Esophagus mucosa (tissue), 1 donor: ENCODE measurements at places on chromosomes 16 and 17. TPM values are rescaled to one million over a fixed set of nuclear protein-coding genes. Genes with fewer than 3 reads are reported as not detected.

DNA sequence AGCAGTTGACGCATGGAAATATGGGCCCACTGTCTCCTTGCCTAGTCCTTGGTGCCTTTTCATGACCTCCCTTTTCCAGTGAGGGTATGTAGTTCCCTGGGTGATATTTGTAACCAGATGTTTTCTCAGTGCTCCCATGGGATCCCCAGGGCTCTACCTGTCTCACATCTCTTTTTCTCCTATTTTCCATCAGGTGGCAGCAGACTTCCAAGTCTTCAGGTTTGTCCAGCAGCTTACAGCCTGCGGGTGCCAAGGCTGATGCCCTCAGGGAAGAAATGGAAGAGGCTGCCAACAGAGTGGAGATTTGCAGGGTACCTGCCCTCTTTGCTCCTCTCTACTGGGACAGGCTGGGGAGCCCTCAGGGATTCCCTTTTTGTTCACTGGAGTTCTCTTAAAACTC, 89.1 kb downstream of the ELAC2 start:
- ATAC-seq: no peak

DNA sequence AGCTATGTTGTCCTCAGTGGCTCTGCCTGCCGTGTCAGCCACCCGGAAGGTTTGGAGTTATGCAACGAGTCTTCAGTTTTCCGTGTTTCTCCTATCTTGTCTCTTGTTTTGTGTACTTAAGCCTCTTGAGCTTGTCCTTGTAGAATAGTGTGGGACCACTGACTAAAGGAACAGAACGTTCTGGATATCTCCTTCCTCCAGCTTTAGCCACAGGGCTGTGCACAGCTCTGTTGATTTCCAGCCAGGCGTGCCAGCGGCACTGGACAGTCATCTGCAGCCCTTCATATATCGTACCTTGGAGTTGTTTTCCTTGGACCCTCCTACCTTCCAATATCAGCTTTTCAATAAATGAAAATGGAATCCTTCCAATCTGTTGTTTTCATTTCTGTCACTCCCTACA, 39.8 kb downstream of the TMEM11 start:
- ATAC-seq: no peak

Gene KRTAP4-9
- not detected for total RNA-seq

- no peak for ATAC-seq
Measured at GRCh38 chr17:61723183-61723582, 132.2 kb upstream of the NACA2 start.

- no peak for ATAC-seq
Measured at GRCh38 chr17:78999947-79000395, 9.6 kb downstream of the CANT1 start.
